SK-N-SH (cell line): ENCODE measurements at places on chromosomes 5 and 9. TPM values are rescaled to one million over a fixed set of nuclear protein-coding genes. Genes with fewer than 3 reads are reported as not detected.

Gene FOXD4L5
- polyA plus RNA-seq, result 0.03 and 0.05 TPM in 2 replicates

Gene PAXX
- 37.8 and 52.9 TPM in 2 replicates for polyA plus RNA-seq

DNA sequence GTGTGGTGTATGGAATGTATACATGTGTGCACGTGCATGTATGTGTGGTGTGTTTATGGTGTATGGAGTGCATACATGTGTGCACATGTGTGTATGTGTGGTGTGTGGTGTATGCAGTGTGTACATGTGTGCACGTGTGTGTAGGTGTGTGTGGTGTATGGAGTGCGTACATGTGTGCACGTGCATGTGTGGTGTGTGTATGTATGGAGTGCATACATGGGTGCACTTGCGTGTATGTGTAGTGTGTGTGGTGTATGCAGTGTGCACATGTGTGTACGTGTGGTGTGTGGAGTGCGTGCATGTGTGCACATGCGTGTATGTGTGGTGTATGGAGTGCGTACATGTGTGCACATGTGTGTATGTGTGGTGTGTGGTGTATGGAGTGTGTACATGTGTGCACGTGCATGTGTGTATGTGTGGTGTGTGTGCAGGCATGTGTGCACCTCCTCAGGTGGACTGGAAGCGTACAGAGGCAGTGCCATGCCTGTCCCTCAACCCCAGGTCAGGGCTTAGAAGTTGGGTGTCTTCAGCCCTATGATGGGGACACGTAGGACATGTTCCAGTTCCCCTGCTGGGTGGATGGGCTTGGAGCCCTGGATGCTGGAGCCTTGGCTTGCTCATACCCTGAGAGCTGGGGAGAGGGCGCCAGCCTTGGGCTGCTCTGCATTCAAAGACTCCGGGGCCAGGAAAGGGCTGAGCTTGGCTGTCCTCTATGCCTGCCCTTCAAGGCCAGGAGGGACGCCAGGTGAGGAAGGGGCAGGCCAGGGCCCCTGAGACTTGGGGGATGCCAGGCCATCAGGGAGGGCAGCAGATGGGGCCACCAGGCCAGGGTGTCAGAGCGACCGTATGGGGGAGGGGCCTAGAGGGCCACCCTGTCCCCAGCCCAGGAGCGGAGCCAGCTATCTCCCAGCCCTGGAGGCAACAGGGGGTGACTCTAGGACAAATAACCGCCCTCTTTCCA, 12.2 kb downstream of the MYMK start:
- H3K27me3 ChIP-seq, result no peaks in the 10 kb centered on the region
- H3K4me1 ChIP-seq, result no peaks in the 10 kb centered on the region
- peak overlapping the region; percentile 98 for H3K27ac ChIP-seq
- H3K4me3 ChIP-seq, result no peak overlapping the region
- peak; percentile 56 for DNase-seq

DNA sequence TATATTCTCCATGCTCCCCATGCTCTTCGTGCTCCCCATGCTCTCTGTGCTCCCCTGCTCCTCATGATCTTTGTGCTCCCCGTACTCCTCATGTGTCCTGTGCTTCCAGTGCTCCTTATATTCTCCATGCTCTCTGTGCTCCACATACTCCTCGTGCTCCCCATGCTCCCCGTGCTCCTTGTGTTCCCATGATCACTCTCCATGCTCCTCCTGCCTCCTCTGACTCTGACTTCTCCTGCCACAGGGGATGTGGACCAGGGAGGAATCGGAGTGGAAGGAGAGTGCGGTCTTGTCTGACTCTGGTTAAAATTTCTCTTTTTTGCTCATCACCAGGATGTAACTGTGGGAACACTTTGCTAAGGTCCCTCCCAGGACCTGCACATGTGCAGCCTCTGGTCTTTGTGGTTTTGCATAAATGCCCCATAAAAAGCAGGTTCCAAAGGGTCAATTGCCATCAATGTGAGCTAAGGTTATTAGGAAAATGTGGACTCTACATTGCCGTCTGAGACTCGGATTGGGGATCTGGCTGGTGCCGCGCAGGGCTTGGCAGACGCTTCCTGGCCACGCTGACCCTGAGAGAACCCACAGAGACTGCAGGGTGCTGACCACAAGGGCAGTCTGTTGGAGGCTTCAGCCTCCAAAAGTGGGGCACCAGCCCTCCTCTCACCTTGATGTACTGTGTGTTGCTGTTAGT, 52.5 kb downstream of the TRIP13 start:
- DNase-seq, result no peak
- no peak overlapping the region for H3K27ac ChIP-seq
- H3K4me3 ChIP-seq, result no peak overlapping the region
- peaks cover 27% of the 10 kb centered on the region for H3K27me3 ChIP-seq
- H3K4me1 ChIP-seq, result no peaks in the 10 kb centered on the region
- no peaks in the 10 kb centered on the region for H3K36me3 ChIP-seq

DNA sequence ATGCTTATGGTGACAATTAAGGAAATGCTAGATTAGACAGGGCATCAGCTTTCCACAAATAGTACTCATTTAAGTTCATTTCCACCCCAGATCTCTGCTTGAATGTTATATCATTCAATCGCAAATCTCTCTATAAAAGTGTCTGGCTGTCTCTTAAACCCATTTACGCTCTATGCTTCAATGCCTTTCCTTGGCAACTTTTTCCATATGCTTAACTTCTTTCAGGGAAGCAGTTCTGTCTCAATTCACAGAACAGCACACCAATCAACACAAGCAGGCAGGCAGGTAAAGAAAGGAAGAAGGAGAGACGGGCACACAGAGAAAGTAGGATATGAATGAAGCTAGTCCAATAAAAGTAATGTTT, 243.1 kb downstream of the DENND1A start:
- no peak for DNase-seq
- no peaks in the 10 kb centered on the region for H3K36me3 ChIP-seq
- no peak overlapping the region for H3K27ac ChIP-seq

DNA sequence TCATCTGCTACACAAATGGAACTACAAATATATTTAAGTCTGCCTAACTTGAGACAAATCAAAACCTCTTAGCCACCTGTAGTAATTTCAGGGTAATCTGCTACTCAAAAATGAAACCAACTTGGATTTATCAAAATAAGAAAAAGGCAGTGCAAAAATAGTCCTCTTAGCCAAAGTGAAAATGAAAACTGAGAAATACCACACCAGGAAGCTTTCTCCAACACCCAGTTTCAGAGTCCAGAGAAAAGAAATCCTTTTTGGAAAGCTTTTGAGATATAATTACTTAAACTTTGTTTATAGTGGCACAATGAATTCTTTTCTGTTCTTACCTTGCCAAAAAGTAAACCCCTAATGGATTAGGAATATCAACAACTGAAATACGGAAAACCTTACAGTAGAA, 990.4 kb downstream of the EFNA5 start:
- no peaks in the 10 kb centered on the region for H3K36me3 ChIP-seq
- H3K4me3 ChIP-seq, result no peak overlapping the region
- no peak for DNase-seq
- no peak overlapping the region for H3K27ac ChIP-seq
- no peaks in the 10 kb centered on the region for H3K27me3 ChIP-seq
- H3K4me1 ChIP-seq, result no peaks in the 10 kb centered on the region

- no peak overlapping the region for H3K4me3 ChIP-seq
- H3K4me1 ChIP-seq, result peaks cover 8% of the 10 kb centered on the region; the same call in 1 of the 2 replicates
- H3K27ac ChIP-seq, result no peak overlapping the region
- H3K36me3 ChIP-seq, result no peaks in the 10 kb centered on the region
- no peaks in the 10 kb centered on the region for H3K27me3 ChIP-seq
- peak; percentile 38 for DNase-seq
Observed at GRCh38 chr5:149651686-149652085, 70.4 kb downstream of the ARHGEF37 start.

DNA sequence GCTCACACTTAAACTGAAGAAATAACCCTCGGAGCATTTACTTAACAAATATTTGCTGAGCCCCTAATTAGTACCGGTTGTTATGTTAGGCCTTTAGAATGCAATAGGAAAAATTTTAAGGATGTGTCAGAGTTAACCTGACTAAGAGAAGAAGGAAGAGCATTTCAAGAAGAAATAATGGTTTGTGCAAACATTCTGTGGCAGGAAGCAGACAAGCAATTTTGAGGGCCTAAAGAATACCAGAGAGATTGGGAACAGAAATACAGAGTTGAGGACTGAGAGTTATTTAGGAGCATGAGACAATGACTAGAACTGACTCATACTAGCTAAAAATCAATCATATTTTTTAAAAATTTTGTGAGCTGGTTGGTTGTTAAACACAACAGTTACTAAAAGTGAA, 218.8 kb downstream of the PRR16 start:
- peak overlapping the region; percentile 58 for H3K27ac ChIP-seq
- peaks cover 15% of the 10 kb centered on the region for H3K36me3 ChIP-seq
- DNase-seq, result no peak

GRCh38 chr9:127197861-127198430, 66.6 kb upstream of the GARNL3 start:
- H3K27me3 ChIP-seq, result no peaks in the 10 kb centered on the region
- H3K27ac ChIP-seq, result no peak overlapping the region
- H3K4me1 ChIP-seq, result no peaks in the 10 kb centered on the region
- H3K4me3 ChIP-seq, result no peak overlapping the region

DNA sequence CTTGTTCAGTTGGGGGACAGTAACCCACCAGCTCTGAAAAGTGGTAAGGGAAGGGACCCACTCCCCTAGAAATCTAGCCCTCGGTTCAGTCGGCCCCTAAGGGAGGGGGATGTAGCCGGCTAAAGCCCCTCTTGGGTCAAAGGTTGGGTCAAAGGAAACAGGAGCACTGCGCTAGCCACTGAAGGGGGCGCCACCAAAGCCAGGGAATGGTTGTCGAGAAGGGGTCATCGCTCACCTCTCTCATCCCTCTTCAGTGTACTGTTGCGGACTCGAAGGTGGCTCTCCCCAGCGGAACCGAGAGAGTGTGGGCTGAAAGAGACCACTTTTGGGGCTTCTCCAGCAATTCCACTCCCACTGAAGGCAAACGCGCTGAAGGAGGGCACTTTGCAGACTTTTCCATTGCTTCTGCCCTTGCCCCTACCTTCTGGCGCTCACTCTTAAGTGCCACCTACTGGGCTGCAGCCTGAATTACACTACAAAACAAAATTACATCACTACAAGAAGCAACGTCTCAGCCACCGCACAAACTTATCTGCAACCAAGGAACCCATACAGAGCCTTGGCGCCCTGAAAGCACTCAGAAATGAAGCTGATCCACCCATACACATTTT, 396.9 kb downstream of the PDE4D start:
- no peak for DNase-seq
- no peaks in the 10 kb centered on the region for H3K27me3 ChIP-seq
- no peak overlapping the region for H3K27ac ChIP-seq
- no peaks in the 10 kb centered on the region for H3K4me1 ChIP-seq
- no peak overlapping the region for H3K4me3 ChIP-seq

DNA sequence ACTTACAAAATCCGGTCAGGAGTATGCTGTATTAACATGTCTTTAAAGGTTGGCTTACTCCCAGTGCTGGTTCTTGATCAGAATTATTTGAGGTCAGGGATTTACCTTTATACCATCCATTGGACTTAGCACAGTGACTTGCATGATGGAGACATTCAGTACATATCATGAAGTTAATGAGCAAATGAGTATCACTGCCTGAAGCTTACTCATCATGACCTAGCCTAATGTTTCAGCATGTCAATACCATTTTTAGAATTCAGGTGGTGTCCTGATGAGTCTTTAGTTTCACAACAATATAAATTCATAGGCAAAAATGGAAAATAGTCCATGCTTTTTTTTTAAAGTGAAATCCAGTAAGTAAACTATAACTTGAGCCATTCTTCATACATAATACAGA, 226.0 kb upstream of the C9orf72 start:
- no peaks in the 10 kb centered on the region for H3K27me3 ChIP-seq
- no peak overlapping the region for H3K4me3 ChIP-seq
- no peak overlapping the region for H3K27ac ChIP-seq
- no peaks in the 10 kb centered on the region for H3K4me1 ChIP-seq
- no peaks in the 10 kb centered on the region for H3K36me3 ChIP-seq
